Left lobe of liver (tissue), 2 donors: ENCODE measurements at places on chromosomes 16 and 17. TPM values are rescaled to one million over a fixed set of nuclear protein-coding genes. Genes with fewer than 3 reads are reported as not detected.

DNA sequence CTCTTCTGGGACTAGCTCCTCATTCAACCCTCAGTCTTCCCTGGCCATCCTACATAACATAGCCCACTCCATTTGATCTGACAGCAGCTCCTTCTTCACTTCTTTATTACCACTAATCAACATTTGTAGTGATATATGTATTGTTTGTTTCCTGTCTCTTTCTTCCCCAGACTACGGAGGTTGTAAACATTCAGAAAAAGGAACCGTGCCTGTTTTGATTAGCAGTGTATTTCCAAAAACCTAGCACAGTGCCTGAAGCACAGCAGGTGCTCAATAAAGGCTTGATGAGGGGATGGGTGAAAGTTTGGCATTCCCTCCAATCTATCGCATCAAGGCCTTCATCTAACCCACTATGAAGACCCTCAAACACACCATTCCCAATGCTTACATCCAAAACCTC is 150.8 kb downstream of the XYLT1 start:
- no peak for DNase-seq

DNA sequence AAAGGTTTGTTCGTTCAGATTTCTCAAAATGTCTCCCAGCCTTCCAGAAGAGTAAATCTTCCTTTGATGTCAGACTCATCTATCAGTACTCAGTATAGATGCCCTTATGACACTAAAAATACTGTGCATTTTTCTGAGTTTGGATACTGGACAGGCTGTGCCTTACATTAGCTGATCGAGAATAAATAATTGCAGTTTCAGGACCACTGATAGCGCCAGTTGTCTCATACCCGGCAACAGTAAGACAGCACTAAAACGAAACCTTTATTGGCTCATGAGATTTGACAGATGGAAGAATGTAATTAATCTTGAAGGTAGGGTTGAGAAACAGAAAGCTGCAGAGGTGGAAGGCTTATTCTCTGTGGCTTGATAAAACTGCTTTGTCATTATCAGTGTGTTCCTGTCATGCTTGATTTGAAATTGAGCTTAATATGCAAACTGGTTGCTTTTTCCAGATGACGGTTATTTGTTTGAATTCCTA is 1.2 kb downstream of the ATP6V0A1 start:
- DNase-seq, result no peak

- DNase-seq, result no peak
These were observed 22.9 kb downstream of the CLTC start for GRCh38 chr17:59642565-59642964.

Gene KRT14
- not detected for total RNA-seq

DNA sequence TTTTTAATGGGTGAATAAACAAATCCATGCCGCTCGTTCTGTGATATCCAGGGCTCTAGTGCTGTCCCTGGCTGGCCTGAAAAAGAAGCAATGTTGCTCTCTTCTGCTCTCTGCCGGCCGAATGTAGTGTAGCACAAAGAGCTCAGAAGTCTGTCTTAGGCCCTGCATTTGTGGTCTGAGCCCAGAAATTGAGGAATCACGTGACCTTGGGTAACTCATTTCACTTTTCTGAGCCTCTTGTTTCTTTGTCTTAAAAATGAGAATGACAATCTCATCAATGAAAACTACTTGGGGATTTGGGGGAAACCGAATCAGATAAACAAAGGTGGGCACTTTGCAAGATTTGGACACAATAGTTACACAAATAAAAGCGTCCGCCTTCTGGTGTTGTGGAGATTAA is 381.6 kb upstream of the ASIC2 start:
- peak; percentile 51 for DNase-seq

DNA sequence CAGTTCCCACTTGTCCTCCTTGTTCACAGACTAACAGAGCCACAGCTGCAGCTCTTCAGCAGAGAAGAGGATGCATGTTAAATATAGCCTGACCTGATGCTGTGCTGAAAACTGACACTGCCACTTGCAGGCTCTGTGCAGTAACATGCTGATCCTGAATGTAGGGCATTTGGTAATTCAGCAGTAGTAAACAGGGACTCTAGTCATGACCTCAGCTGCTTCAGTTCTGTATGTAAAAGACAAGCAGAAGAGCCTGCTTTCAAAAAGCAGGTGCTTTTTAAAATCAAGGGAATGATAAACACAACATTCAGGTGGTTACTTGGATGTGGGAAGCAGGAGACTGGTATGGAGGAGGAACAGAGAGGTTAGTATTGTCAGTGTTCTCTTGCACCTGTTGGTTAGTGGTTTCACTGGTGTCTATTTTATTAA is 33.8 kb downstream of the ESRP2 start:
- no peak for DNase-seq

DNA sequence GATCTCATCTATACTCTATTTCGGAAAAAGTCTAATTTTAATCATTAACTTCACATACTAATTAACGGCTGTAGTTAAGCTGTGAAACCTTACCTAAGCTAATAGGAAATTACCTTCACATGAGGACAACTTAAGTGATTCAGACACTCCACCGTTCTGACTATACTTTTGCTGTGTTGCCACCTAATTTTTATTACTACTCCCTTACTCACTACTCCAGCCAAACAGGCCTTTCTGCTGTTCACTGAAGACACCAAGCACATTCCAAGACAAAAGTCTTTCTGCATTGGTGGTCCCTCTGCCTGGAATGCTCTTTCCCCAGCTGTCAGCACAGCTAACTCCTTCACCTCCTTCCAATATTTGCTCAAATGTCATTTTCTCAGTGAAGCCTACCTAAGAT is 1.3 kb downstream of the CMTR2 start:
- no peak for DNase-seq

Gene SLC16A6
- total RNA-seq, result 0.40 TPM

- DNase-seq, result no peak
These were observed 1.1 kb upstream of the BRCA1 start for GRCh38 chr17:43125967-43126910.

DNA sequence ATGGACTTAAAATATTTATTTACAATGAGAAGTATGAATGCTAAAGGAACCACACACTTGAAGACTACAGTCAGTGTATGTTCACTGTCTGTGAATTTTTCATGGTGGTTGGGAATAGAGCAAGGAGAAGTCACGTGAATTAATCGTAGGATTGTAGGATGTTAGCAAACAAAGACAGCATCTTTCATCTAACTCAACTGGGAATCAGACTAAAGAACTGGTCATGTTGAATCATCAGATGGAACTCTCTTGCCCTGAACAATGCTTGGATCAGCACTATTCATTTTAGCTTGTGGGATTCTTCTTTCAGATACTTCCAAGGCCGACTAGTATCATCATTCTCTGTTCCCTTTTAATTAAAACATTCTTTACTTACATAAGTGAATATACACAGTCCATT is 18.1 kb downstream of the KCNJ2 start:
- DNase-seq, result no peak

Gene NETO2
- 0.18 TPM for total RNA-seq

GRCh38 chr17:10738521-10739258 is 8.9 kb upstream of the TMEM220 start:
- peak; percentile 58 for DNase-seq

DNA sequence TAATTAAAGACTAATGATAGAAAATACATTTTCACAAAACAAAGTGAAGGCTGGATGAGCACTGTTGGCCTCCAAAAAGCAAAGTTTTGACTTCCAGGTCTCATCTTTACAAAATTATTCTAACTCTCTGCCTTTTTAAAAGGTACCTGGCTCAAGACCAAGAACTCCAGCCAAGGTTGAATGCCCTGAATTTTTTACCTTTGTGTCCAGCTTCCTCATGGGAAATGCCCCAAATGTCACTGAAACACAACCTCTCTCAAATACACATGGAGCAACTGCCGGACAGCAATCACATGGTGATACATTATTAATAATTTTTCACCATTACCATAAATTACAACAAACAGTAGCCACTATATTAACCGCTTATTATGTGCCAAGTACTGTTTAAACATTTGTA is 32.2 kb downstream of the ADAMTS18 start:
- DNase-seq, result no peak

Gene CLEC3A
- not detected for total RNA-seq

Gene PDILT
- total RNA-seq, result not detected

DNA sequence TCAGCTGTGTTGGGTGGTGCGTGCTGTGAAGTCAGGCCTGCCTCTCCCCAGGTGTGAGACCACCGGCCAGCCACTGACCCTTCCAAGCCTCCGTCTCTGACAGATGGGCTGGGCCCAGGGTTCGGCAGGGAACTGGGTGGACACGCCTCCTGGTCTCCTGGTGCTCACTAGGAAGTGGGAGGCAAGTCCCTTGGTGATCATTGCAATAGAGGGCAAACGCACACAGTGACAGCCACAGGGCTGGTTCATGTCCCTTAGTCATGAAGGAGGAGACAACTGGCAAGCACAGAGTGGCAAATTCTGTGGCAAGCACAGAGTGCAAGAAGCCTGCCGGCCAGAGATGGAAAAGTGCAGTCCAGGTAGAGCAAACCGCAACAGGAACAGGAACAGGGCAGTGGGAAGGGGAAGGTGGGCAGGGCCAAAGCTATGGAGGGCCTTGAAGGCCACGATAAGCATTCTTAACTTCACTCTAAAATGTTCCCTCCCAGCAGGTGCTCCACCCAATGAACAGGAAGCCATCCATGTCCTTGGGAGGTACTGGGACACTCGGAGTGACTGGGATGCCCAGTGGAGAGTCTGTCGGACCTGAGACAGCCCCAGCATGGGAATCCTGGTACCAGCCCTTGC is 21.9 kb downstream of the USP7 start:
- DNase-seq, result peak; percentile 66

DNA sequence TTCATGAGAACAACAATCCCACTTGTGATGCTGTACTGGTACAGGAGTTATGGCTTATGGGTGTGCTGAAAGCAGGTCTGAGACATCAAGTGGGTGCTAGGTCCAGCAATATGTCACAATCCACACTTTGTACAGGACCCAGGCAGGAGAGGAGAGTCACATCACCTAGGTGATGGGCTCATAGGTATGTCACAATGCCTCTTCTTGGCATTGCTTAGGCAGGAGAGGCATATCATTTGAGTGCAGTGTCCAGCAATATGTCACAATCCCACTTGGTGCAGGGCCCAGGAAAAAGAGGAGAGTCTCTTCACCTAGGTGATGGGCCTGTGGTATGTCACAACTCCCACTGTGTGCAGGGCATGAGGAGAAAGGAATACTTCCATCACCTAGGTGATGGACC is 2110.0 kb downstream of the TP53TG3F start:
- DNase-seq, result peak; percentile 76

Gene KRT20
- 0.40 TPM for total RNA-seq

Gene NOXO1
- 1.7 TPM for total RNA-seq

DNA sequence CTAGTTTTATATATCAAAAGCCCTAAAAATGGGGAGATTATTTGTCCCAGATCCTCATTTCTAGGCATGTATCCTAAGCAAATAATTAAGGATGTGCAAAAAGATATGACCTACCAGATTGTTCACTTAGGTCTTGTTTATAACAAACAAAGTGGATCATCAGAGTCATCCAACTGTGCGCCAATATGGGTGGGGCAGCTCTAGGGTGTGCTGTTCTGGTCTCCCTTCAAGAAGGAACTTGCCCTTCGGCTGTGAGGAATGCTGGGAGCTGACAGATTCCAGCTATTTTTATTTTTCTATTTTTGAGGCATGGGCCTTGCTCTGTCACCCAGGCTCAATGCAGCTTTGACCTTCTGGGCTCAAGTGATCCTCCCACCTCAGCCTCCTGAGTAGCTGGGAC is 13.8 kb downstream of the CHP2 start:
- DNase-seq, result no peak

Gene METTL16
- 8.1 TPM for total RNA-seq

DNA sequence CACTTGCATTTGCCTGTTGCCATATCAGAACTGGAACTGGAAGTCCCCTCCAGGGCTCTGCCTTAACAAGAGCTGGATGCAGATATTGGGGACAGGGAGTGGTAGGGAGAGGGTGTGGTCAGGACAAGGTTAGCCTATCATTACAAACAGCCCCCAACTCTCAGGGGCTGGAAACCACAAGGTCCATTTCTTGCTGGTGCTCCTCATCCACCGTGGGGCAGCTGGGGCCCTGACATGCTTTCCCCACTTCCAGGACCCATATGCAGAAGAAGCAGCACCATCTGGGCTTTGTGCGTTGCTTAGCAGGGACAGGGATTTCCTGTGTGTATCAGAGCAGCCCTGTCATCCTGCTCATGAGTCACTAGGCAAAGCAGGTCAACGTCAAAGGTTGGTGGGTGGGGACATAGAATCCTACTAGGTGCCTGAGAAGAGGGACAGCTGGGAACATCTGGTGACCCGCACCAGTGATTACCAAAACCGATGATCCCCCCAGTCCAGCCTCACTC is 26.9 kb downstream of the RGS9 start:
- no peak for DNase-seq

DNA sequence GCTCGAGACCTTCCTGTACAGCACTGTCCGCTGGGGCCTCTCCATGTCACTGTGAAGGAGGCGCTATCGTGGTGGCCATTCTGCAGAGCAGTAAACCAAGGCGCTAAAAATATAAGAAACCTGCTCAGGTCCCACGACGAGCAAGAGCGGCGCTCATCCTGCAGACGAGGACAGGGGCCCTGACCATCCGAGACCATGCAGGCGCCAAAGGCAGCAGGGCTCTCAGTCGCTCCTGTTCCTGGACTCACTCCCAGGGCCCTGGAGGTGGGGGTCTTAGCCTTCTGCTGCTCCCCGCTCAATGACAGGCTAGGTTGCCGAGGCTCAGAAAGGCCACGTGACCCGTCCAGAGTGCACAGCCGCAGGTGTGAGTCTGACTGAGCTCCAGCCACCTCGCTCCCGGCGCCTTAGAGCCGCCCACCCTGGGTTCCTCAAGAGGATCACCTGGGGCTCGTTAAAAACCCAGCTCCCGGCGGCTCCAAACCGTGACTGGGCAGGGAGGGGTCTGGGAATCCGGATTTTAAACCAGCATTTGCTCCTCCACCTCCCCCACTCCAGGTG is 509 bp upstream of the ATP2C2 start:
- no peak for DNase-seq

DNA sequence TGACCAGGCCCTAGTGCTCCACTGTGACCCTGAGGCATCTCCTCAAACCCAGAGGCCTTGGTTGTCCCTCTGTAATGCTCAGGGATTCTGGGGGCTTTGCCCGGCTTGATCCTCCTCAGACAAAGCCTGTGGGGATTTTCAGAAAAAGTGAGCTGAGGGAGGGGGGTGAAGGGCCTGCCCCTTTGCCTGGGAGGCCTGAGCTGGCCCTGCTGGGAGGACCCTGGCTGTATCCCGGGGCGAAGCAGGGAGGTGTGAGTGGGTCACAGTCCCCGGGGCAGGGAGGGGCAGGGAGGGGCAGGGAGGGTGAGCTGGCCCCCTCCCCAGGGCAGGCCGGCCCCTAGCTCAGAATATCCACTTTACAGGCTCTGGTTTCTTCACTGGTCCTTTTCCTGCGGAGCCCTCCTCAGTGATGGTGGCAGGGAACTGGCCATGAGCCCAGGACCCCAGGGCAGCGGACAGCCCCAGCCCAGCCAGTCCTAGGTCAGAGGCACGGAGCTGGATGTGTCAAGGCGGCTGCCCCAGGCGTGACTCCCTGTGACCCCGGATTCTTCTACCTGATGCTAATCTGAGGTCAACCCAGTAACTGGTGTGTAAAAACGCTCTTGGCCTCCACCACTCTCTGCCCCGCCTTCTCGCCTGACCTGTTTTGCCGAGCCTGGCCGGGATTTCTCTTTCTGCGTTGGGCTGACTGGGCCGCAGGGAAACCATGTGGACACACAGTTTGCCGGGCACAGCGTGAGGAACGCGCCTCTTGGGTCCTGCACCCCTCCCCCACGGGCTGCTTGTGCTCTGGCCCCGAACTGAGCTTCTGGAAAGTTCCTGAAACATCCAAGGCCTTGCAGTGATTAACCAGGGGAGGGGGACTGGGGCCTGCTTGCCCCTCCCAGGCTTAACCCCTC is 5.8 kb upstream of the FASN start:
- peak; percentile 96 for DNase-seq
